Skin of body (tissue), 3 donors: ENCODE measurements at places on chromosomes 4 and X.

DNA sequence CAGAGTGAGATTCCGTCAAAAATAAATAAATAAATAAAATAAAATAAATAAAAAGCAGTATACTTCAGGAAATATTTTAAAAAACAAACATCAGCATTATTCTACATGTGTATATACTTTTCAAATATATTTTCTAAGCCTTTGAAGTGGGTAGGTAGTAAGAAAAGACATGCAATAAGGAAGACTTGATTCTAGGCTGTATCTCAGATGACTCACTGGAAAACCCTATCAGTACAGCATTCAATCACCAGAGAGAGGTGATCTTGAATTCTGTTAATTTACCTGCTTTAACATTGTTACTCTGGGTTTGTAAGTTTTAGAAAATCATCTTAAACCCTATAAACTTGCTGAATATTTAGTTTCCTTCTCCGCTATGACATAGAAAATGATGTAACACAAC, 106.6 kb upstream of the NAP1L5 start:
- DNase-seq: no peak

DNA sequence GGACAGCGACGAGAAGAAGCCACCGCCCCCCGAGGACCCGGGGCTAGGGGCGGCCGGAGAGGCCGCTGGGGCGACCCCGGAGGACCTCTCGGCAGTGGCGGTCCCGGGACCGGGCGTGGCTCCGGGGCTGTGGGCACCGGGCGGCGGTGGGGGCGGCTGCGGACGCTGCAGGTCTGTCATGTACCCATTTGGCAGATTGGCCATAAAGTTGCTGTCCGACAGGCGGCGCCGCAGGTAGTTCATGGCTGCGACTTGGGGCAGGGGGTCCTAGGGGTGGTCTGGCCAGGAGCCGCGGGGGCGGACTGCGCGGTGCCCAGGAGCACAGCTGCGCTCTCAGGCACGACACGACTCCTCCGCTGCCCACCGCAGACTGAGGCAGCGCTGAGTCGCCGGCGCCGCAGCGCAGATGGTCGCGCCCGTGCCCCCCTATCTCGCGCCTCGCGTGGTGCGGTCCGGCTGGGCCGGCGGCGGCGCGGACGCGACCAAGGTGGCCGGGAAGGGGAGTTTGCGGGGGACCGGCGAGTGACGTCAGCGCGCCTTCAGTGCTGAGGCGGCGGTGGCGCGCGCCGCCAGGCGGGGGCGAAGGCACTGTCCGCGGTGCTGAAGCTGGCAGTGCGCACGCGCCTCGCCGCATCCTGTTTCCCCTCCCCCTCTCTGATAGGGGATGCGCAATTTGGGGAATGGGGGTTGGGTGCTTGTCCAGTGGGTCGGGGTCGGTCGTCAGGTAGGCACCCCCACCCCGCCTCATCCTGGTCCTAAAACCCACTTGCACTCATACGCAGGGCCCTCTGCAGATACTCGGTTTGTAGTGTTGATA, at the start of gene SYN1:
Gene SYN1, minus strand, starts transcription at position 372 of the 817 bp plus-strand sequence. Its CDS starts 129 bp downstream, at position 243.
- DNase-seq: peak; percentile 66

GRCh38 chr4:137545461-137545861, 13.2 kb upstream of the PCDH18 start:
- no peak for DNase-seq

DNA sequence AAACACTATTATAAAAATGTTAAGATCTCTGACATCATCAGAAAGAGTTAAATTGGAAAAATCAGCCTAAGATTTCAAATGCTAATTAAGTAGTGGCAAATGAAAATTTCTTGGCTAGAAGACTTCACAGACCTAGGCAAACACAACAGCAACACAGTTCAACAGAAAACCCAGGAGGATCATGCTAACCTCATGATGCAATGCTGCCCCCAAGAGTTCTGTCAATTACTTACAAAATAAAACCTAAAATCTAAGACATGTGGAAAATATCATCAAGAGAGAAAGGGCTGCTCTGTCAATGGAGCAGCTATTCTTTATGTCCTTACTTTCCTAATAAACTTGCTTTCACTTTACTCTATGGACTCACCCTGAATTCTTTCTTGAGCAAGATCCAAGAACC, 21.0 kb downstream of the S100G start:
- peak; percentile 70 for DNase-seq

DNA sequence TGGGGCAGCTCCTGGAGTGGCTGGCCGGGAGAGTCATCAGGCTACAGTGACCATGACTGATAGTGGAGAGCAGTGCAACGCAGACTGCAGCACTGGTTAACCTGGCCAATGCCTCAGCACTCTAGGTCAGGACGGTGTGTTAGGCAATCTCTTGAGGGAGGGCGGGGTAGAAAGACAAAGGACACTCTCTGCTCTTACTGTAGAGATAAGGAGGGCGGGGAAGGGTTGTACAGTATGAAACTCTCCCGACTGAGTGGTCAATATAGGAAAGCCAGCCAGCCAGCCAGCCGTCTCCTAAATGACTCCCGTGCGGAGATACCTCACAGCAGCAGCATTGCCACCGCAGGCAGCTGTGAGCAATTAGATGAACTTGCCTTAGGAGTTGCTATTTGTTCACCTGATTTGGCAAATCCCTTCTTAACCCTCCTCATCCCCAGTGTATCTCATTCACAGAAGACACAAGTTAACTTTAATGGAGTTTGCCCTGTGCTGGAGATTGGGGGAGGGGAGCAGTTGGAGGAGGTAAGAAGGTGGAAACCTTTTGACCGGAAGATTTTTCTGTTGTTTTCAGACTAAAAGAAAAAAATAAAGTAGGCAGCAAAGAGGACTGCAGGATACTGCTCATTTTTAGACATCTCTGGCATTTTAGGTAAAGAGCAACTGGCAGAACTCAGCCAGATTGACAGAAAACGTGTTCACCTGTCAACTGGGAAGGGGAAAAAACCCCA, 330.5 kb downstream of the HNRNPD start:
- DNase-seq: no peak

DNA sequence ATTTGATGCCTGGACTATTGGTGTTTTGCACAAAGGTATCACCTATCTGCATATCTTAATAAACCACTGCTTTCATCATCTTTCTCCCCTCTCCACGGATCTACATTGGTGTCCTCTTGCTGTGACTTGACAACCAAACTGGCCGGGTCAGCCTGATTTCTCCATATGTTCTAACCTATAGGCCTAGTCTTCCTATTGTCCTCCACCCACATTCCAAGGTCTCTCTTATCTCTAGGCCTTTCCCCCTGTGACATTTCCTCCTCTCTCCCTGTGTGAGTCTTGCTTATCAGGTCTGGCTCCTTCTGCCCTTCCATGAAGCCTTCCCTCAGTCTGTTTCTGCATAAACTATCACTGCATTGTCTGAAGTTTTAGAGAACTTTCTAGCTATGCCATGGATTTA, 33.7 kb downstream of the ARHGAP24 start:
- no peak for DNase-seq

DNA sequence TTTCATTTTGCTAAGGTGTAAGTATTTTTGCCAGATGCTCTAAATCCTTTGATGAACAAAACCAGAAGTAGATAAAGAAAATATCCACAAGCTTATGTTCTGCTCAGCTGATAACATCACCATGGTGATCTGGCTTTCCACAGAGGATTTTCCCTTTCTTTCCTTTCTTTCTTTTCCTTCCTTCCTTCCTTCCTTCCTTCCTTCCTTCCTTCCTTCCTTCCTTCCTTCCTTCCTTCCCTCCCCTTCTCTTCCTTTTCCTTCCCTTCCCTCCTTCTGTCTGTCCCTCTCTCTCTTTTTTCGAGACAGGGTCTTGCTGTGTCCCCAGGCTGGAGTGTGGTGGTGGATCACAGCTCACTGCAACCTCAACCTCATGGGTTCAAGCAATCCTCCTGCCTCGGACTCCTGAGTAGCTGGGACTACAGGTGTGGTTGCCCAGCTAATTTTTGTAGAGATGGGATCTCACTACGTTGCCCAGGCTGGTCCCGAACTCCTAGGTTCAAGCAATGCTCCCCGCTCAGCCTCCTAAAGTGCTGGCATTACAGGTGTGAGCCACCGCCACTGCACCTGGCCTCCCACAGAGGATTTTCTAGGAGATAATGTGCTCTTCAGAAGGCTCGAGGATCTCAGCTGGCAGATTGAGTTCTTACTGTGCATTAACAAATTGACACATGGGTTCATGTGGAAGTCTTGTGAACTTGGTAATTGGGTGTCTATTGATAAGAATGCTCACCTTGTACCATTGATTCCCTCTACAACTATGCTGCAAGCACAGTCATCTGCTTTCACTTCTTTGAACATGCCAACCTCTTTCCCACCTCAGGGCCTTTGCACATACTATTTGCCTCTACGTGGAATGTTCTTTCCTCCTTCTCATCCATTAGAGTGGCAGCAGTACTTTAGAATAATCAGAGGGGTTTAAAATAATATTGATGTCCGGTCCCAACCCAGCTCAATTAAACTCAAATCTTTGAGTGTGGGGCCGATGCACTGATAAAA, 1.4 kb upstream of the RHOH start:
- no peak for DNase-seq
